Peyer's patch (tissue), 4 donors: ENCODE measurements at places on chromosomes 1 and 21. TPM values are rescaled to one million over a fixed set of nuclear protein-coding genes. Genes with fewer than 3 reads are reported as not detected.

- DNase-seq: no peak
These were observed 134.0 kb downstream of the LRIG2 start for GRCh38 chr1:113207019-113207418.

DNA sequence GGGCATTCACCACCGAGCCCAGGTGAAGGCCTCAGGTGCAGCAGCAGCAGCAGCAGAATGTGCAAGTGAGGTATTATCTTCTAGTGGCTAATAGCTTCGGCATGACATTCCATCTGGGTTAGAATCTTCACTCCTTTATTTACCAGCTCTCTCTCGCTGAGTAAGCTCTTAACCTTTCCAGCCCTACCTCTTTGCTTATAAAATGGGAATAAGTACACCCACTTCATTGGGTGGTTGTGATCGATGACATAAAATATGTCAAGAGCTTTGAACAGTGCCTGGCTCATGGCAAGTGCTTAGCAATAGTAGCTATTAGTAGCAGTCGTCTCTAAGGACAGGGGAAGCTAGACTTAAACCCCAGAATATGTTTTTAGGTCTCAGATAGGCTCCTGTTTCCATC is 149.5 kb downstream of the NOS1AP start:
- DNase-seq: no peak

Gene UBE2U
- total RNA-seq: not detected

- no peak for DNase-seq
These were observed 51.5 kb downstream of the TOMM20 start for GRCh38 chr1:235077163-235077540.

DNA sequence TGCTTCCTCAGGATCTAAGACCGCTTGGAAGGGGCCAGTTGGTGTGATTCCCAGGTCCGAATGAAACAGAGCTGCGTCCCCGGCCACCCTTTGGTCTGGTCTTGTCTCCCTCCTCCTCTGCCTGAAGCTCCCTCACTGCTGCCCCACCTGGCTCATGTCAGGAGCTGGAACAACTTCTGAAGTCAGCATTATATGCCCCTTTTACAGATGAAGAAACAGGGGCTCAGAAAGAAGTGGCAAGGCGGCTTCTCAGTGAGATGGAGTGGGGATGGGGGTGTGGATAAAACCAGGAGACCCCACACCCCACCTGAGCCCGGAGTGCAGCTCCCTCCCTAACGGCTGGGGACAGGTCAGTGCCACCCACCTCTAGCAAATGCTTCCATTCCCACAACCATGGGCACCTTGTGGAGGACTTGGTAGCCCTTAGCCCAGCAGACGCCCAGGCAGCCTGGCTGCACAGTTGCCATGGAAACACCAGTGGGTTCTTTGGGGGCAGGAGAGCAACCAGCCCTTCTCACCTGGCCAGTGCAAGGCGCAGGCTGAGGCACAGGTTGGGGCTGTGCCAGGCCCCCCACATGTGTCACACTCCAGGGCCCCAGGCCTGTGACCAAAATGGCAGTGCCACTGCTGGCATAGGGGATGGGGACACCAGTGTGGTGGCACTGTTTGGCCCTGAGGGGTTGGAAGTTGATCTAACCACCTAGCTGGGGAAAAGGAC is 31.9 kb upstream of the ECE1 start:
- DNase-seq: no peak
